ENCODE measurements at places on chromosomes 7 and 10.

GRCh38 chr7:96959135-96959534 lies 46.2 kb upstream of the DLX6 start:
- DNase-seq: no peak

DNA sequence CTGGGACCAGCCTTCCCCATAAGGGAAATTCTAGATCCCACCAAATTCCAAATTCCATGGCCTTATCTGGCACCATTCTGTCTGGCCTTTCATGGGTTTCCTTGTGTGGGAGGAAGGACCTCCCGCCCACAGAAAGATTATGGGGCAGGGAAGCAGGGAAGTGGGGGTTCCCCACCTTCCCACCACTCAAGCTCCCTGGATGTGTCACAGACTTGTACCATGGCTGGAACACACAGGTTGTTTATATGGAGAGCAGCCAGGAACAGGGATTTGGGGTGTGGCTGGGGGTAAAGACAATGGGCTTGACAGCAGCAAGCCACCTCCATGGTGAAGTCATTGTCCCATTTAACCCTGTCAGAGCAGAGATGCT lies 18.3 kb downstream of the UNC5B start:
- no peak for DNase-seq

- peak; percentile 12 for DNase-seq
Measured at GRCh38 chr7:29345590-29345989, 151.0 kb downstream of the CHN2 start.

- no peak for DNase-seq
Measured at GRCh38 chr7:1247527-1248041, 14.9 kb downstream of the UNCX start.

- no peak for DNase-seq
Measured at GRCh38 chr10:96153070-96153469, 23.0 kb downstream of the ZNF518A start.

- no peak for DNase-seq
Measured at GRCh38 chr7:111694376-111694775, 132.1 kb upstream of the IMMP2L start.

DNA sequence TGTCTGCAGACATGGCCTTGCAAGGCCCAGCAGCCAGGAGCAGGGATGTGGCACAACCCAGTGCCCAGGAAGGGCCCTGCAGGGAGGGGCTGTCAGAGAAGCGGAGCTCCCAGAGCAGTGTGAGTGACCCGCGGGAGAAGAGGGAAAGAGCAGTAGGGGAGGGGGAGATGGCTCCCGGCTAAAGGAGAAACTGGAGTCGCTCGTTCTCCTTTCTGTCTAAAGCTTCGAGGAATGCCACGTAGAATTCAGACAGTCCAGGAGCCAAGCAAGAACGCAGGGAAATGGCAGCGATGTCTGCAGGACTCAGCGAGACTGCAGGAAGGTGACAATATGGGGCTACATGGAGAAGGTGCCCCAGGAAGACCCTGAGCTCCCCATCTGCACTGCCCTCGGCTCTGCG lies 22.4 kb upstream of the HABP2 start:
- DNase-seq: no peak

DNA sequence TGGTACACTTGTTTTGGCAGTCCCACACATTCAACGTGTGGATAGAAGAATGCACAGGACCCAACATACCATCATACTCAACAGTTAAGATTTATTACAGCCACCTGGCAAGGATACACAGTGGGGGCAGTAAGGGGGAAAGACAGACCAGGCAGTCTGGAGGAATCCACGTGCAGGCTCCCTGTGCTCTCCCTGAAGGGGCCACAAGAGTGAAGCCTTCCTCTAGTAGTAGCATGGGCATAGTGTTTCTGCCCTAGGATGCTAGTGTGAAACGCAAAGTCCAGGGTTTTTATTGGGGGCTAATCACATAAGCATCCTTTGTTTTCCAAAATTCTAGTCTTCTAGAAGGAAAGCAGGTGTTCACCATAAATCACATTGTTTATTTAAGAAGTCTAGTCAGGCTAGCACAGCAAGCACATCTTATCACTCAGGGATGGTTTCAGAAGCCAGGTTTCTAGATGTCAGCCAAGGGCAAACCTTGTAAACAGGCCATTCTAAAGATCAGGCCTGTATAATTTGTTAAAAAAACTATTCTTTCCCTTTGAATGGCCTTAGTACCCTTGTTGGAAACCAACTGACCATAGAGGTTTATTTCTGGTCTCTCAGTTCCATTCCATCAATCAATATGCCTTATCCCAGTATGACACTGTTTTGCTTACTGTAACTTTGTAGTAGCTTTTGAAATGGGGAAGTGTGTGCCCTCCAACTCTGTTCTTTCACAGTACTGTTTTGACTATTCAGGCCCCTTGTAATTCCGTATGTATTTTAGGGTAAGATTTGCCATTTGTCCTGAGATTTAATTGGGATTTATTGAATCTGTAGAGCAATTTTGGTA lies 12.4 kb upstream of the TFAM start:
- DNase-seq: no peak

- no peak for DNase-seq
Measured at GRCh38 chr10:36759141-36759805, 366.1 kb upstream of the ANKRD30A start.

DNA sequence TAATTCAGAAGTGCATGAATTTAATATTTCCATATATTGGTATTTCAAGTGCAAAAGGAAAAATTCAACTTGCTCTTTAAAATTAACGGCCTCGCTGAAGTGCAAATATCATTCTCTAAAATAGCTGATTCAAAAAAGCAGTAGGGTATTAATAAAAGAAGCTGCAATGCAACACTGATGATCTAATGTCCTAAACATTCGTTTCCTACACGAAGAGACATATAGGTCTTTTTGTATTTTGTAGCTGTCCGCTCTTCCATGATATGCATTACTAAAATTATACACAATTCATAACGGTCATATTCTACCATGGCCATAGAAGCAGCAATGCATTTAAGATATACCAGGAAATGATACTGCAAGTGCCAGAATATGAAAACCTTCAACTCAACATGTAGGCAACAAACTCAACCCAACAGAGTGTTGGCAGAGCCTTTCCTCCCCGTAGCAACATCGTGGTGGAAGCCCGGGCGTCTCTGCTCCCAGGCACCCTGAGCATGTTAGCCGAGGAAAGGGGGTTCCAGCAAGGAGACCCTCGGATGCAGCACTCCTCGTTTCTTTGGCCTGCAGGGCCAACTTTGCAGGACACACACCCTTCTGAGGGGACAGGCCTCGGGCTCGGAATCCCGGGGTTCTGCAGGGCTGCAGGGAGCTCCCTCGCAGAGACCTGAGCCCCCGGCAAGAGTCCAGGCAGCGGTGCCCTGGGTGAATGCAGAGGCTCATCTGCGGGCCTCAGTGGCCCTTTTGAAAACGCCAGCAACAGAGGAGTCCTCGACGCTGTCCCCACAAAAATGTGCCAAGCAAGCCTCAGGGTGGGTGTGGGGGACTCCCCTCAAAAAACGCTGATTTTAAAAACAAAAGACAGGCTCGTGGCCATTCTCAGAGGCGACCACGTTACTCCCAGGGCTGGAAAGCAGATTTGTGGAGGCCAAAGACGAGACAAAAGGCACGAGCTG lies 1.6 kb downstream of the FAM171A1 start:
- DNase-seq: no peak

GRCh38 chr7:67447297-67447696 lies 450.7 kb downstream of the TYW1 start:
- no peak for DNase-seq

GRCh38 chr10:43855667-43856210 lies 207.1 kb upstream of the ZNF32 start:
- no peak for DNase-seq

DNA sequence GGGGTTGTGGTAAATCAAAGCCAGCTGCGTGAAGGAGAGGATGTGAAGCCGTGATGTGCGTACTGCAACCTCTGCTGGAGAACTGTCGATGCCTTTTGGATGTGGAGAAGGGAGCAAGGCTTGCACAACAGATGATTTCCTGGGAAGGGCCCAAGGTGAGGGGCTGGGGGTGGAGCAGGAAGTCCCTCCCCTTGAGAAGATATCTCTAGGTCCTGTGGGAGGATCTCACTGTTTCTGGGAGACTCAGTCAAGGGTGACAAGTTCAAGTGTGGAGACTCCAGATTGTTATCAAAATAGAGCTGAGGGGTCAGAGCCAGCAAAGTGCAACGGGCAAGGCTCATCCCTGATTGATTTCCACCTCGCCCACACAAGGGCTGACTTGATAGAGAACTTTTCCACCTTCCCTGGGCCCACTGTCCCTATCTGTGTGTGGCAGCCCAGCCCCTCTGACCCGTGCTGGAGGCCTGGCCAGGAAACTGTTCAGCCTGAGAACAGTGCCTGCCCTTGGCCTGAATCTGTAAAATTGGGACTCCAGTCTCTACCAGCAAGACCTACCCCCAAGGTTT lies 55.0 kb downstream of the COL13A1 start:
- DNase-seq: no peak

DNA sequence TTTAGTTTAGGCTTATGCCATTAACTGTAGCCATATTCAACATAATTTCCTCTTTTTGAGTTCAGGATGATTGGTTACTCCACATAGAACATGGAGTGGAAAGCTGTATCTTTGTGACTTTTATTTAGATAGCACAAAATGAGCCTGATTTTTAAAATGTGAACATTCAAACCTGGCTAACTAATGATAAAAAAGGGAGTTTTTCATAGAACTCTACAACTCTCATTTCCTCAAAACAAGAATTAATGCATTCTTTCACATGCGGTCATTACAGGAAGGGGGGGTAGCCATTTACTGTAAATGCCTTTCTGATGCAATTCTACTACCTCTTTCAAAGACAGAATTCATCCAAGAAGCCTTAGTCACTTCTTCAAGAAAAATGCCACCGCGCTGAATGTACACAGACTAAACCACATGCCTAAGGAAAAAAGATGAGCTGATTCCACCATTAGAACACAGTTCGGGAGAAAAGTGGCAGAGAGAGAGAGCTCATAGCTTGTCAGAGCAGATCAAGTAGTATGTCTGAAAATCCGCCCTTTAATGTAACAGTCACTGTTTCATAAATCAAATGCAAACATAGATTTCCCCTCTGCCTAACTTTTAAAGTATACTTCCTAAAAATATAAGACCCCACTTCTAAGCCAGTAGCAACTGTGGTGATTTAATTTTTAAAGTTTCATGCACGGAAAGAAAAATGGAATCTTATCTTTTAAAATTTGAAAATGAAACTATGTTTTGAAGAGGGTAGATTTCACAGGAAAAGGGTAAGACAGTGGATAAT lies 226.4 kb upstream of the KLF14 start:
- peak; percentile 88 for DNase-seq

GRCh38 chr10:78301891-78302738 lies 268.5 kb downstream of the RPS24 start:
- DNase-seq: no peak

GRCh38 chr7:152664636-152665035 lies 11.3 kb downstream of the XRCC2 start:
- DNase-seq: no peak

DNA sequence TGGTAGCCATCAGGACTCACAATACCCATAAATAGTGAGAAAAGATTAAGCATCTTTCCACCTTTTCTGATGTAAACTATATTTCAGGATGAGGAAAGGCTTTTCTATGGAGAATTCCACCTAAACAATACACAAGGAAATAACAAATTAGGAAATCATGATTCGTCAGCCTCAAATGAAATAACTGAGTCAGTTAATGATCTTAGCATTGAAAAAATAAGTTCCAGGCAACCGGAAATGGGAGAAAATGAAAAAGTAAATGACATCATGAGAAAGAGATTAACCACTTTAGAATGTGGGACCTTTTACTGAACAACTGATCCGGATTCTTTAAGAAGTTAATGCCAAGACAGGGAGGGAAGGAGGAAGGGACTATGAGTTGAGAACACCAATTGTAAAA lies 742.3 kb downstream of the TNS3 start:
- DNase-seq: no peak

- no peak for DNase-seq
Measured at GRCh38 chr7:163971-164881, 28.1 kb upstream of the FAM20C start.

- DNase-seq: no peak
Measured at GRCh38 chr7:3767917-3768777, 467.1 kb downstream of the SDK1 start.

DNA sequence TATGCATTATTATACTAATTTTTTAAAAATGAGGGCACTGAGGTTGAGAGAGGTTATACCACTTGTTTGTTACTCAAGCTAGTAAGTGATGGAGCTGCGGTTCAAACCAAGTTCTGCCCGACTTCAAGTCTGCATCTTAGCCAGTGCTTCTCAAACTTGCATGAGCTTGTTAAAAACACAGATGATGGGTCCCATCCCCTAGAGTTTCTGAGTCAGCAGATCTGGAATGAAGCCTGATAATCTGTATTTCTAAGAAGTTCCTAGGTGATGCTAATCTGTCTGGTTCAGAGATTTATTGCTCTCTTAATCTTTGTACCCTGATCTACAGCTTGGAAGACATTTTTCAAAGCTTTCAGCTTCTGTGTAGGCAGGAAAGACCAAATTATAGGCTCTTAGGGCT lies 67.7 kb upstream of the CC2D2B start:
- DNase-seq: no peak

DNA sequence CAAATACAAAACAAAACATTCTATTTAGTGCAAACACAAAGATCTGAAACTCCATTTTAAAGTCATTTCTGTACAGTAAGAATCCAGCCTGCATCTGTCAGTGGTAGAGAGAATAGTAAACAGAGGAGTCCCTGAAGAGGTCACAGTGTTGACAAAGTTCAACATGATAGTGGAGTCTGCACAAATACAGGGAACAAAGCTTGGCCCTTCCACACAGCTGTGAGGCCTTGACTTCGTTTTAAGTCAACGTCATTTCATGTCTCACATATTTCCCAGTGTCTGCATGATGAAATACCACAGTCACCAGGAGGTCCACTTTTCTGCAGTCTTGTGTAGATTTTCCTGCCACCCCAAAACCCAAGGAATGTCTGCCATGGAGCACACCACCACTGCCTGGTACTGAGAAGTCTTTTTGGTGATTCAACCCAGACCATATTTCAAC lies 33.0 kb downstream of the CYP26A1 start:
- DNase-seq: no peak

GRCh38 chr10:111506266-111507034 lies 429.6 kb downstream of the ADRA2A start:
- no peak for DNase-seq

DNA sequence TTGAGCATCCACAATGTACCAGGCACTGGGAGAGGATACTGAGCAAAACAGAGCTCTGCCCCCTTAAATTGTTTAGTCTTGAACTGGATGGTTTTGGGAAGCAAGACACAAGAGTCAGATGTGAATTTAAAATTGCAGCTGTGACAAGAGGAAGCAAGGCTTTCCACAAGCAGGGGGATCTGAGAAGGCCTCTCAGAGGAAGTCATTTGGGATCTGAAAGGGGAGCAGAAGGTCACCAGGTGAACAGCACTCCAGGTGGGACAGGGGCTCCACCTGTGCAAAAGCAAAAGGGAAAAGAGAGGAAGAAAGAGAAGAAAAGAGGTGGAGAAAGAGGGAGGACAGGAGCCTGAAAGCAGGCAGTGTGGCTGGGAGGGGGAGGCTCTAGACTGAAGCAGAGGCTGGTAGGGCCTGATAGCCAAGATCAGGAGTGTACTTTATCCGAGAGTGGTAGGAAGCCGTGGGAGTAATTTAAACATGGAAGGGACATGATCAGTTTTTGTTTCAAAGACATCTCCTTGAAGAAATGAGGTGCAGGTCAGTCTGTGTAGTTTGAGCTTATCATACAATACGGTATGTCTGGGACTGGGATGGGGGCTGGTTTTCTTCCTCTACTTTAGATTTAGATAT lies 76.1 kb upstream of the DUSP5 start:
- DNase-seq: no peak

GRCh38 chr7:137867289-137867688 lies 20.5 kb upstream of the DGKI start:
- no peak for DNase-seq

GRCh38 chr10:119542988-119543813 lies 682 bp upstream of the RGS10 start:
- DNase-seq: peak; percentile 63

- DNase-seq: no peak
Measured at GRCh38 chr7:95628831-95629439, 32.6 kb upstream of the PDK4 start.
